Adipose tissue (tissue), 3 donors: ENCODE measurements at places on chromosomes 12 and 14. TPM values are rescaled to one million over a fixed set of nuclear protein-coding genes. Genes with fewer than 3 reads are reported as not detected.

The ASB2 gene
- polyA plus RNA-seq: 0.29 TPM

The ZNF891 gene
- 0.67 TPM for polyA plus RNA-seq

The HRK gene
- 0.03 TPM for polyA plus RNA-seq

The PRH2 gene
- not detected for polyA plus RNA-seq

The IFNG-AS1 gene
- not detected for polyA plus RNA-seq

The PPP1R1A gene
- 309 TPM for polyA plus RNA-seq

The SDR9C7 gene
- polyA plus RNA-seq: not detected

The DPY19L2 gene
- 1.4 TPM for polyA plus RNA-seq

The IL22 gene
- polyA plus RNA-seq: not detected

The TMEM179 gene
- 4.2 TPM for polyA plus RNA-seq

The GZMB gene
- polyA plus RNA-seq: 0.29 TPM

The NYNRIN gene
- 2.7 TPM for polyA plus RNA-seq

The PCNX1 gene
- 8.2 TPM for polyA plus RNA-seq
